Endothelial cell (in vitro differentiated cells): ENCODE measurements at places on chromosomes 2 and 18.

GRCh38 chr2:227906991-227907390, 35.6 kb downstream of the DAW1 start:
- DNase-seq = no peak

GRCh38 chr2:10084223-10084865, 4.1 kb upstream of the CYS1 start:
- DNase-seq = no peak

DNA sequence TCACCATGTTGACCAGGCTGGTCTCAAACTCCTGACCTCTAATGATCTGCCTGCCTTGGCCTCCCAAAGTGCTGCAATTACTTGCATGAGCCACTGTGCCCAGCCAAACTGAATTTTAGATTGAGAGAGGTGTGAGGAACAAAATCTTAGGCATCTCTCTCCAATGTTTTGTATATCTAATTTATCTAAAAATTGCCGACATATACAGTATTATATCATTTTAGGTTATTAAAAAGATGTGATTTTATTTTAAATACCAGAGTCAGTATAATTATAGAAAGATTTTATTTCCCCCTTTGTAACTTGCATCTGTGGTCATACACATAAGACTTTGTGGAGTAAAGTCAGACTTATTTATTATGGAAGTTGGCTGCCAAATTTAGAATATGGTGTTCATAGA, 10.1 kb downstream of the PMS1 start:
- DNase-seq = no peak

- no peak for DNase-seq
Observed at GRCh38 chr2:197322143-197322542, 11.6 kb upstream of the ANKRD44 start.

DNA sequence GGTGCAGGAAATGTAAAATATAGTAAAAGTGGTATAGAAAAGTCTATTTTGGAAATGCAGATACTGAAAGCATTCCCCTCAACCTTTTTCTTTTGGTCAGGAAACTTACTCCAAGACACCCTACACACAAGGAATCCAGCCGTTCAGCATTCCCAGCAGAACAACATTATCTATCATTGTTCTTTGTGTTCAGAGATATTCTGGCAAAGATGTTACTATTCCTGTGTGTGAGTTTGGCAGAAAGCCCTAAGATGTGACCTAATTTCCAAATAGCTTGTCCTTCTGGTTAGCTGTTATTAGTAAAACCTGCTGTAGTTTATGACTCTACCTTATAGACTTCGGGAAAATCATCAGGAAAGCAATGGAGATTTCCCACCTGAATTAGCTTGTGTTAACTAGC, 78.1 kb upstream of the PELI1 start:
- DNase-seq = no peak

GRCh38 chr18:13126966-13127598, 91.5 kb upstream of the LDLRAD4 start:
- no peak for DNase-seq

DNA sequence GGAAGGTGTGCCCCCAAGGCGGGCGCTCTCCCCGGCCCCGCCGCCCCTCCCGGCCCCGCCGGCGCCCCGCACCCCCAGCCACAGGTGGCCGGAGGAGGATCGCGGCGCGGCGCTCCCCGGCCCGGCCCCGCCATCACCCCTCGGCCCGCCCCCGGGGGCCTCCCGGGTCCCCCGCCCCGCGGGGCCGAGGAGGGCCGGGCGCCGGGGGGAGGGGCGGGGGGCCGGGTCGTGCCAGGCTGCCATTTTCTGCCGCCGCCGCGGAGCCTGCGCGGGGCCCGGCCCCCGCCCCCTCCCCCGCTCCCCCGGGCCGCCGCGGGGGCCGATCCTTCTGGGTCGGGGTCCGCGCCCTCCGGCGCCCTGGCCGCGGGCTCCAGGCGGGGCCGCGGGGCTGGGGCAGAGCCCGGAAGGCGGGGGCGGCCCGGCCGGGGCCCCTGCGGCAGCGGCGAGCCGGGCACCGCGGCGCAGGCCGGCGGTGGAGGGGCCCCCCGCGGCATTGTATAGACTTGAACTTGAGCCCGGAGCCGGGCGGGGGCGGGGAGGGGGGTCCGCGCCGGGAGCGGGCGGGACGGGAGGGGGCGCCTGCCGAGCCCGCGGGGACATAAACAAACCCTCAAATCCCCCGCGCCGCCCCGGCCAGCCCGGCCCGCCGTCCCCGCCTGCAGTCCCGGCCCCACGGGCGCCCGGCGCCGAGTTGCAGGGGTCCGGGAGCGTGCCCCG, 556 bp downstream of the DNMT3A start:
- no peak for DNase-seq

DNA sequence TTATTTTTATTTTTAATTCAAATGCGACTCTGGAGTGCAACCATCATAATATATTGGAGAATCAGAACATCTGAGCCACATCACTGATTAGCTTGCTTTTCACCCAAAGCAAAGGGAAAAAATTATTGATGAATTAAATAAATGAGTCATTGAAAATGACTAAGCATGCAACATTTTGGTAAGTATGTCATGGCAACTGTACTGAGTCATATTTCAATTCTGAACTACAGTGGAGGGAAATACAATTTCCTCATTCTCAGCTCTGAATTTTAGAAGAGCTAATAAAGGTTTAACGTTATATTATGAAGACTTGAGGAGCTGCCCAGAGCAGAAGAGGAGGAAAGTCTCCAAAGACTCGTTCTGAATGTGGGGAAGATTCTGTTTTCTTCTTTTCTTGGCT, 89.6 kb upstream of the CCDC68 start:
- no peak for DNase-seq

GRCh38 chr2:208033701-208034502, 8.6 kb upstream of the PLEKHM3 start:
- peak; percentile 12 for DNase-seq

DNA sequence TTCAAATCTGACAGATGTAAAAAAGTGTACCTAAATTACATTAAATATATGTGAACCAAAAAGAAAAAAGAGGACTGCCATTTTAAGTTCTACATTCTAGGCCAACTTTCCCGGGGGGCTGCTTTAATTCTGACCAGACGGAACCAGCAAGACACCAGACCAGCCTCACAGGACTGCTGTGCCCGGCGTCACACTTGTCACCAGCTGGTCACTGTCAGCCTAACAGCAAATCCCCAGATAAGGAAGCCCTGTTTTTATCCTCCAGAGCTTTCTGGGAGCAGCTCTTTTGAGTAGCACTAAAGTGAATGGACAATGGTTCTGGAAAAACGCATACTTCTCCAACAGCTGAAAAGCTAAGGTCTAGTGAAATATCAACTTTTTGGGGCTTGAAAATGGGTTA, 35.6 kb downstream of the CYB5A start:
- DNase-seq = no peak

DNA sequence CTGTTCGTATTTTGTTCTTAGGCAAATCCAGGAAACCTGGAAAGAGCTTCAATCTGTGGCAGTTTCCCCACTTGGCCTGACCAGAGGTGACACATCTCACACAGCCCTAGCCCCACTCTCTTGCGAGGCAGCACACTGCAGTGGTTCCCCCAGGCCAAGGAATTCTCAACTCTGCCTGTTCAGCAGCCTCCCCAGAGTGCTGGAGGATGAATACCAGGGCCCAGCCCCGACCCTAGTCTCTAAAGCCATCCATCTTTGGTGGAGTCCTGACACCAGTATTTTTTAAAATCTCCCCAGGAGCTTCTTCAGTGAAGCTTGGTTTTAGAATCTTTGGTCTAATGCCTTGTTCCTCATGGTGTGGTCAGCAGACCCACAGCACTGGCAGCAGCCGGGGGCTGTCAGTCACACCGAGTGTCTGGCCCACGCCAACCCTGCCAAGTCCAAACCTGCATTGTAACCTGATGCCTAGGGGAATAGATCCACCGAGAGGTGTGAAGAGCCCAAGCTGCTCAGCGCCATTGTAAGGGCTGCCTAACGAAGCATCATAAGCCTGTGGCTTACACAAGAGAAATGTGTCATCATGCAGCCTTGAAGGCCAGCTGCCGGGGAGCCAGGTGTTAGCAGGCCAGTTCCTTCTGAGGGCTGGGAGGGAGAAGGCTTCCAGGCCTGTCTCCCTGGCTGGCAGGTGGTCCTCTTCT, 428.7 kb upstream of the ID2 start:
- no peak for DNase-seq

DNA sequence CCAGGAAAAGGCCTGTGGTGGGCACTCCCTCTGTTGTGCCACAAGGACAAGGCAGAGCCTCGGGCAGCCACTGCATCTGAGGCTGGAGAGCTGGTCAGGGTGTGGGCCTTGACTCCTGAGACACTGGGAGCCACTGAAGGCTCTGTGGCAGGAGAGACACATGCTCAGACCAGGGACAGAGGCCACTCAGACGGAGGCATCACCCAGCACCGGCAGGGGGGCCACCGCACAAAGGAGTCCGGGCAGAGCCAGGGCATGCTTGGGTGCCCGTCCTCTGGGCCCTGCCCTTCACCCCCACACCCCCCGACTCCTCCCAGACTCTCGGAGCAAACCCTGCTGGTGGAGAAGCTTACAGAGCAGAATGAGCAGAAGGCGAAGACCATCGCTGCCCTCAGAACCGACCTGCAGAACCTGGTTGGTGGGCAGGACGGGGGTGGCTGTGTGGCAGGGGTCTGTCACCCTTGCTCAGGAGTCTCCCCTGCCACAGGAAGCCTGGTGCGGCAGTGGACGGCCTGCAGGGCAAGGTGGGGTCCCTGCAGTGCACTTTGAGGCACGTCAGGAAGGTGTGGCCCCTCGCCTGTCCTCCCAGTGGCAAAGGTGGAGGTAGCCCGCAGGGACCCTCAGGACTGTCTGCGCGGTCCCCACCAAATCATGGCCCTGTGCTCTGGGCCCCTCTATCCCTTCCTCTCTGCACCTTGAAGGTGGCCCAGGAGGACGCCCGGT, 26.0 kb downstream of the CROCC2 start:
- DNase-seq = no peak

DNA sequence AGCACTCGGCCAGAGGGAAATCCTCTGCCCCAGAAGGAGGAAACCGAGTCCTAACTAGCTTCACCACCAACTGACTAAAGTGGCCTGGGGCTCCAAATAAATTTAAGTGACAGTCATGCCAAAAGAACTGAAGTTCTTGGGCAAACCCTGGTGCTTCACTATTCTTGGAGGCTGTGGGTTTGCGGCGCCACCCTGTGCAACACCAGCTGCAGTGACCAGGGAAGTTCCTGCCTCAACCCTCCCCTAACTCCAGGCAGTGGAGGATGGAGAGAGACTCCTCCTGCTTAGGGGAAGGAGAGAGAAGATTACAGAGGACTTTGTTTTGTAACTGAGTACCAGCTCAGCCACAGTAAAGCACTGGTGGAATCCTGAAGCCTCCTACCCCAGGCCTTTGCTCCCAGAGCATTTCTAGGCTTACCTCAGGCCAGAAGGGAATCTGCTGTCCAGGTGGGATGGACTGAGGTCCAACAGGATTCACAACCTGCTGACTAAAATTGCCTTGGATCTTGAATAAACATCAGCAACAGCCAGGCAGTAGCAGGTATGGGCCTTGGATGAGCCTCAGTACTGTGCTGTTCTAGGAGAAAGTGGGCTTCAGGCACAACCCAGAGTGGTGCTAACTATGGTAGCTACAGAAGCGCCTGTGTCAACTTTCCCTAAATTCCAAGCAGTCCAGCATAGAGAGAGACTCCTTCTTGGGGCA, 29.4 kb upstream of the BMP10 start:
- DNase-seq = no peak

- no peak for DNase-seq
Observed at GRCh38 chr2:211877061-211877460, 661.5 kb downstream of the ERBB4 start.

- no peak for DNase-seq
Observed at GRCh38 chr18:24414349-24415003, 12.0 kb upstream of the IMPACT start.

GRCh38 chr18:36559149-36559857, 261.8 kb downstream of the FHOD3 start:
- no peak for DNase-seq

DNA sequence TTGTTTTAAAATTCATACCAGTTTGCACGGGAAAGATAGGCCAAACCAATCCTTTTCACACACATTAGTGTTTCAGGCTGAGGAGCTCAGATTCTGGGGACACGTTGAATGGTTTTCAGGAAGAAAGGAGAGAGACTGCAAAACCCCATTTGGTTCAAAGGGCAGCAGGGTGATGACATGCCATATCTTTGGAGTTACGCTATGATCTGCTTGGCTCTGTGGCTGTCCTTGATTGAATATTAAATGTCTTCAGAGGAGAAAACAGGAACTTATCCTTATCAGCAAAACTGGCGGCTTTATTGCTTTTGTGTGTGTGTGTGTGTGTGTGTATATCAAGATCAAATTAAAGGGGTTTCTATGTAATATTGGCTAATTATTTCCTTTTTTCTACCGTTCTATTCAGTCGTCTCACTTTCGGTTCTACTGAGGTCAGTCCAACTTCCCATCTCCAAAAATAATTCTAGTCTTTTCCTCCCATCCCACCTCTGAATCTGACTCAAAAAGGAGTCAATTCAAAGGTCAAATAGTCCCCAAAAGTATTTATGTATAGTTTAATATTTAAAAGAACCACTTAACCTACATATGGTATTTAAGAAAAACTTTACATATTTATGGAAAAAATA, 292.9 kb upstream of the CCDC68 start:
- no peak for DNase-seq

DNA sequence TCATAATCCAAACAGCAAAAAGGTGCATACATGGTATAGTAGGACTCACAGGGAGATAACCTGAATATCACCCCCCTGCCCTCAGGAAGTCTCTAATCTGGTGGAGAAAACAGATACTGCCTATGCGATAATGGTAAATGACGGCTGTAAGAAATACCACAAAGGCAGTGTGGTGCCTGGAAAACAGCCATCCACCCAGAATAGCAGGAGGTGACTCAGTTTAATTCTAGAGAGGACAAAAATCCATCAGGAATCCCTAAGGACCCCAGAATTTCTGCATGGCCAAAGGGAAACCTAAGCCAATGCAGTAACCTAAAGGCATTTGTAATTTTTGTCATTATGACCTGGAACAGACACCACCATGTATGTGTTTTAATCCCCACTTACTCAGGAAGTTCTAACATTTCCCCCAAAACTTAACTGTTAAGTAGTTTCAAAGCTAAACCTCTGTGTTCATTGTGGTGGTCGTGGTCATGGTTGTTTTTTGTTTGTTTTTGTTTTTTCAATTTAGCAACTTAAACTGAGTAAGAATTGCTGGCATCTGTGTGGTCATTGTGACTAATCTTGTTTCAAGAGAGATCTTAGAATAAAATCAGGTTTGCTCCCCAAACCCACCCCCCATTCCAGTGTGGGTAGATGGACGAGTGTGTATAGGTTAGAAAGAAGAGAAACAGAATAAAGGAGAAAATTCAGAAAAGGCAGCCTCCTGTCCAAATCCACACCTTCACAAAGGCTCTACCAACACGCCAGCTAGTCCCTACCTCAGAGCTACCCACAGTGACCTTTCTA, 121.5 kb upstream of the CDCA7 start:
- DNase-seq = no peak
